ENCODE measurements at places on chromosomes 2 and 18.

GRCh38 chr18:12679183-12679786 is 21.4 kb upstream of the SPIRE1 start:
- peak; percentile 60 for DNase-seq

DNA sequence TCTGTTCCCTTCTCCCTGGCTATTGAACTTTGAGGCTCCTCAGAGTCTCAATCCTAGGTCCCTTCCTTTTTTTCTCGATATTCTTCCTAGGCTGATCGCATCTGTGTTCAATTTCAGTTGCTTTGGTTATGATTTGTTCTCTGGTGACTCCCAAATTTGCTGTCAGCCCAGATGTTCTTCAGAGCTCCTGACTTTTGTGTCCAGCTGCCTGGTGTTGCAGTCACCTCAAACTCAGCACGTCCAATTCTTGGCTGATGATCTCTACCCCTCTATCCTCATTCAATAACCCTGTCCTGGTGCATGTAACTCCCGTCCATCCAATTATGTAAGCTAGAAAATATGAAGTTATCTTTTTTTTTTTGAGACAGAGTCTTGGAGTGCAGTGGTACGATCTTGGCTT is 31.4 kb downstream of the DIS3L2 start:
- DNase-seq = no peak

- no peak for DNase-seq
Measured at GRCh38 chr18:56379256-56379655, 259.1 kb downstream of the TXNL1 start.

DNA sequence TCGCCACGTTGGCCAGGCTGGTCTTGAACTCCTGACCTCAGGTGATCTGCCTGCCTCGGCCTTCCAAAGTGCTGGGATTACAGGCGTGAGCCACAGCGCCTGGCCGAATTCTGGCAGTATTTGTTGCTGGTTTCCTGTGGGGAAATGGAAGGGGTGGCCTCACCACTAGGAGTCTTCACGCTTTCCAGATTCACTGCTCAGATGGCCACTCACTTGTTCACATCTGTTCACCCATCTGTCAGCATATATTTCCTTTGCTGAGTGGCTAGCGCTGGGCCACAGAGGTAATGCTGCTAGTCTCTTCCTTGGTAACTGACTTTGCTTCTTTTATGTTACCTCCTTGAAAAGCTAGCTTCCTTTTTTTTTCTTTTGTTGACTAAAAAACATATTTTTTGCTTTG is 27.2 kb downstream of the TMEM177 start:
- DNase-seq = no peak

DNA sequence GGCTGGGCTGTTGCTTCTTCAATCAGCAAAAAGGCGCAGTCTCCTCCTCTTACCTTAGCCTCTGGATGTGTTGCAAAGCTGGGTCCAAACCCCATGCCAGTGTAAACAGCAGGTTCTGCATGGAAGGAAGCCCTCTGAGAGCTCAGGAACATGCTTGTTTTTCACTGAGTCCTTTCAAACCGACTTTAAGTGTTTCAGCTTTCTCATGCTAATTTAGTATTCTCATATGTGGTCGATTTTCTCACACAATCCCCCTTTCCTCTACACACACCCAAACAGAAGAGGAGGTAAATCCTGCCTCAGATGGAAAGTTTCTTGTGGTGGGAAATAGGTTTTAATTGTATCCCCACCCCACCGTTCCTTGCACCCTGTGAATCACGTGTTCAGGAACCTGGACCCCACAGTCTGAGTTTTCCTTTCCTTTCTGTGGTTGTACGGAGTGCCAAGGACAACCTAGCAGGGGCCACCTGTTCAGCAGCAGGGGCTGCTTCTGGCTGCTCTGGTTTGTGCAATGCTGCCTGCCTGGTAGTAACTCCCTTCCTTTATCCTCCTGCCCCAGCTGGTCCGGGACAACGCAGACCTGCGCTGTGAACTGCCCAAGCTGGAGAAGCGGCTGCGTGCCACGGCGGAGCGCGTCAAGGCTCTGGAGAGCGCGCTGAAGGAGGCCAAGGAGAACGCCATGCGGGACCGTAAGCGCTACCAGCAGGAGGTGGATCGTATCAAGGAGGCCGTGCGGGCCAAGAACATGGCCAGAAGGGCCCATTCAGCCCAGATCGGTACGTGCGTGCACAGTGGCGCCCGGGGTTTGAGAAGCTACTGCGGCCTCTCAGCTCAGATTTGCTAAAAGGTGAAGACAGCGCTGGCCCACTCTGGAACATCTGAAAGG is 28.7 kb upstream of the LYPD6B start:
- DNase-seq = no peak

- peak; percentile 70 for DNase-seq
Measured at GRCh38 chr2:26577442-26578112, 63.6 kb downstream of the CIB4 start.
